CD8-positive, alpha-beta memory T cell (primary cell): ENCODE measurements at places on chromosomes 3 and 15. TPM values are rescaled to one million over a fixed set of nuclear protein-coding genes. Genes with fewer than 3 reads are reported as not detected.

Gene BLM
- polyA plus RNA-seq: 5.8 TPM

Gene SPTSSB
- 9.5 TPM for polyA plus RNA-seq

Gene UROC1
- not detected for polyA plus RNA-seq

Gene ANKRD34C
- polyA plus RNA-seq: not detected

Gene STRA6
- not detected for polyA plus RNA-seq

Gene GRK7
- polyA plus RNA-seq: not detected

Gene KPNA1
- 49.1 TPM for polyA plus RNA-seq
